Cerebellar cortex (tissue), 1 donor: ENCODE measurements at places on chromosomes 4 and X.

GRCh38 chrX:69372435-69372834 is 131.7 kb upstream of the NALF2 start:
- DNase-seq, result no peak

DNA sequence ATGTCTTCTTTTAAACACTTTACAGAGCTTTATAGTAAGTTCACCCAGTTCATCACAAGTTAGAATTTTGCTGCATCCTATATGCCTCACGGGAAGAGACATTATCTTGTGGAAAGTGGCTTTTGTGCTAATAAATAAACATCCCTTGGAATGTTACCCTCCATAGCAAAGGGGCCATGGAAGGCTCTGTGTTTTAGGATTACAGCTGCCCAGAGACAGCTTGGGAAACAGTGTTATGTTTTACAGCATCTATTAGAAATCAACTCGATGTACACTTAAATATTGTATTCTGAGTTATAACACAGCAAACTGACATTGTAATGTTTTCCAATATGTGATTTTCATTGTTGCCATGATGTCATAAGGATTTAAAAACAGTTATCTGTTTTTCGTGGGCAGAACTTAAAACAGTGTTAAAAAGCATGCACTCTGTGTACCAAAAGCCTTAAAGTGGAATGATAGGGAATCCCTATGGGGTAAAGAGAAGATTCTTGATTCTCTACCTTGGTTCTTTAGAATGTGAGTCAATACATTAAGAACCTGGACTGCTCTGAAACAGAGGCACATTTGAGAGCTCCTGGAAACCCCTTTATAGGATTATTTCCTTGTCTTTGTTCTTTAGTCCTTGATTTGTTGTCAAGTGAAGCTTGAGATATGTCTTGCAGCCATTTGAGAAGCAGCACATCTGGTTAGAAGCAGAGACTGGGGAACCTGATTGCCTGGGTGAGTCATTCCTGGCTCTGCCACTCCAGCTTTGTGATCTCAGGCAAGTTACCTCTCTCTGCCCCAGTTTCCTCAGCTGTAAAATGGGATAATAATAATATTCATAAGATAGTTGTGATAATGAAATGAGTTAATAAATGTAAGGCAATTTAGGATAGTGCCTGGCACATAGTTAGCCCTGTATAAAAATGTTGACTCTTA is 41.6 kb downstream of the ARHGAP10 start:
- no peak for DNase-seq

DNA sequence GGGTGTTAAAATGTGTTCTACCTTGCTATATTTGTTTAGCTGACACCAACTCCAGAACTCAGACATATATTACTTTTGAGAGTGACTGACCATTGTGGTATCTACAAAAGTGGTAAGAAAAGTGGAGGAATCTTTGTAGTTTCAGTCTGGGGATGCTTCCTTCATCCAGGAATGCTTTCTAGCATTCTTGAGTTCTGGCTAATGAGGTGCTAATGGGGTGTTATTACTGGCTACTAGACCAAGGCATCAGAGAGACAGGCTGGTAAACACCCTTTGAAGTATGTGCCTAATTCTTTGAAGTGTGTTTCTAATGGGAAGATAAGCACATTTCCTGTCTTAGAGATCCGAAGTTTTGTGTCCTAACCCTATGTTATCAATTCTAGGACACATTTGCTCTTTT is 310.4 kb downstream of the SPRY1 start:
- DNase-seq, result peak; percentile 31

GRCh38 chrX:114924856-114925255 is 92.6 kb downstream of the IL13RA2 start:
- no peak for DNase-seq

DNA sequence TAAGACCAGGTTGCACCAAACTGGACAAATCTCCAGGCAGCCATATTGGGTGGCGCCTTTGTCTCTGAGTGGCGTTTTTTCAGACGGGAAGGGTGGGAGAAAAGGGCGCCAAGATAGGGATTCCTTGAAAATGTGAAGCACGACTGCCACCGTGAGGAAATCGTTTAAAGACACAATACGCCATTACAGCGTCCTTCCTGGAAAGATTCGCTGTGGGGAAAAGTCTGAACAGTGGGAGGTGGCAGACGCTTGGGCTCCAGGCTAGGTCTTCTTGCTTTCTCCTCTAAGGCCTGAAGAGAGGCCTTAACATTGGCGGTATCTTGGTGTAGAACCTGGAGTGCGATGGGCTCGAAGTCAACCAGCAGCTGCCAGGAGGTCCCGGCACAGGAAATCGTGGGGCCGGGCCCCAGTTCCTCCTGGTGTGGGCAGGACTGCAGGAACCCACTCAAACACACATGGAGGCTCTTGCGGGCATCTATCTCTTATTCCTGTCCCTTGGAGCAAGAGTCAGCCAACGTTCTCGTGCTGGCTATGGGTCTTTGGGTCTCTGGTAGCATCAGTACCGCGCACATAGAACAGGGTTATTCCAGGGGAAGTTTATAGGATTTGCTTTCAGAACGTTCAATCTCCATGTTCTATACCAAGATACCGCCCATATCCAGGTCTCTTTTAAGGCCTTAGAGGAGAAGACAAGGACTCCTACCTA is 208.8 kb downstream of the OR13H1 start:
- DNase-seq, result peak; percentile 70

- DNase-seq, result no peak
Observed at GRCh38 chr4:151599863-151600262, 160.9 kb downstream of the GATB start.

- peak; percentile 43 for DNase-seq
Observed at GRCh38 chr4:137531986-137532868, at the start of gene PCDH18. PCDH18 (minus strand) TSS chr4:137532494; CDS start chr4:137532088, 406 bp downstream.

GRCh38 chr4:136281889-136282288 is 1250.4 kb downstream of the PCDH18 start:
- no peak for DNase-seq
